SIG-M5 (cell line): ENCODE measurements at places on chromosomes 7 and 10.

DNA sequence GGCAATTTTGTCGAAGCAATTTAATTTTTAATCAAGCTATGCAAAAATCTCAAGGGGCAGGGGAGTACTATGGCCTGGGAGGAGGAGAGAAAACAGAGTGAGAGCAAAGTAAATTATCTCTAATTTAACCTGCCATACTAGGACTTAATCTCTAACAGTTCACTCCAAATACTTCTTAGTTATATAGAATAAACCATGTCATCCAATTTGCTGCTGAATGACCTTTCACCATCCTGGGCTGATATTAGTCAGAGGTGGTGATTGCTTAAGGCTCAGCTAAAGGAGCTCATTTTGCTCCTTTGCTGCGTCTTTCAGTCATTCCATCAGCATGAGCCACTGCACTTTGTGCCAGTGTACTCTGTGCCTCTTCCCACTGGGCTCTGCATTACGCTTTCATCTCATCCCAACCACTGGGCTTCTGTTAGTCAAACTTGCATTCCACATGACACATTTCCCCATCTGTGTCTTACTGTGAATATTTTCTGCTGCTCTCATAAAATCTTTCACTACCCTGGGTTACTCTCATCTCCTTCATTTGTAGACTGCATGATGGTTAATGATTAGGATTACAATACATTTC, 84.3 kb downstream of the CD36 start:
- no peak for DNase-seq

DNA sequence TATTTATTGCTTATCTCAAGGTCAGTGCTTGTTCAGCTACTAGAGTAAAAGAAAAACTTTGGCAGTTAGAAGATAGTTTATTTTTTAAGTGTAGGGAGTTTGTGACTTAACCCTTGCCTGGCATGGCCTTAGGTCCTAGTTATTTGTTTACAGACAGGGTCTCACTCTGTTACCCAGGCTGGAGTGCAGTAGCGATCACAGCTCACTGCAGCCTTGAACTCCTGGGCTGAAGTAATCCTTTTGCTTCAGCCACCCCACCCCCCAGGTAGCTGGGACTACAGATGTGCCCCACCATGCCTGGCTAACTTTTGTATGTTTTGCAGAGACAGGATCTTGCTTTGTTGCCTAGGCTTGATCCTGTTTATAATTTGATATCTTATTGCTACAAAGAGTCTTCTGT, 4.2 kb downstream of the ANLN start:
- DNase-seq: no peak

- DNase-seq: no peak
These were observed 118.8 kb downstream of the RSU1 start for GRCh38 chr10:16698461-16698860.

- no peak for DNase-seq
These were observed 56.1 kb downstream of the SLIT1 start for GRCh38 chr10:97129666-97130065.

DNA sequence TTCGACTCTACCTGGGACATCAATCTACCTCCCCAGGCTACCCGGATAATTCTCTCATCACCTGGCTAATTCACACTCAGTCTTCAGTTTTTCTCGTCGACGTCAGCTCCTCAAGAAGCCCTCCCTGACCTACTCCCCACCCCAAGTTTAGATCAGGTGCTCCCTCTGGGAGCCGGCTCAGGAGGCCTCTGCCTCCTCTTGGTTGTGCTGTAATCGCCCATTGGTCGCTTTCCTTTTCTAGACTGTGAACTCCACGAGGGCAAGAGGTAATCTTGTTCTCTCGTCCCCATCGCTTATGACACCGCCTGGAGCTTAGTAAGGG, 461 bp upstream of the WIPF3 start:
- no peak for DNase-seq

DNA sequence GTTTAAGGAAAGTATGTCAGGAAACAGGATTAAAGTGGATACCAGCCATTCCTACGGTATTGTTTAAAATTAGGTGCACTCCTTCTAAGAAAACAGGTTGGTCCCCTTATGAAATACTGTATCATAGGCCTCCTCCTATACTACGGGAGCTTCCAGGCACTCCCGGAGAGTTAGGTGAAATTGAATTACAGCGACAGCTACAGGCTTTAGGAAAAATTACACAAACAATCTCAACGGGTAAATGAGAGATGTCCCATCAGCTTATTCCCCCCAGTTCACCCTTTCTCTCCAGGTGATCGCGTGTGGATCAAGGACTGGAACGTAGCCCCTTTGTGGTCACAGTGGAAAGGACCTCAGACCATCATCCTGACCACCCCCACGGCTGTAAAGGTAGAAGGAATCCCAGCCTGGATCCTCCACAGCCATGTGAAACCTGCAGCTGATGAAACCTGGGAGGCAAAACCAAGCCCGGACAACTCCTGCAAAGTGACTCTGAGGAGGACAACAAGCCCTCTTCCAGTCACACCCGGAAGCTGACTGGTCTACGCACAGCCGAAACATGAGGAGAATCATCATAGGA, 25.1 kb upstream of the GHITM start:
- DNase-seq: no peak

GRCh38 chr7:129385116-129385515, 49.1 kb upstream of the STRIP2 start:
- no peak for DNase-seq

- no peak for DNase-seq
These were observed 1.6 kb downstream of the SFMBT2 start for GRCh38 chr10:7409045-7409731.

- no peak for DNase-seq
These were observed 592.9 kb downstream of the DNAJB6 start for GRCh38 chr7:157929671-157930070.

- no peak for DNase-seq
These were observed 432.0 kb downstream of the ATRNL1 start for GRCh38 chr10:115525141-115525540.

DNA sequence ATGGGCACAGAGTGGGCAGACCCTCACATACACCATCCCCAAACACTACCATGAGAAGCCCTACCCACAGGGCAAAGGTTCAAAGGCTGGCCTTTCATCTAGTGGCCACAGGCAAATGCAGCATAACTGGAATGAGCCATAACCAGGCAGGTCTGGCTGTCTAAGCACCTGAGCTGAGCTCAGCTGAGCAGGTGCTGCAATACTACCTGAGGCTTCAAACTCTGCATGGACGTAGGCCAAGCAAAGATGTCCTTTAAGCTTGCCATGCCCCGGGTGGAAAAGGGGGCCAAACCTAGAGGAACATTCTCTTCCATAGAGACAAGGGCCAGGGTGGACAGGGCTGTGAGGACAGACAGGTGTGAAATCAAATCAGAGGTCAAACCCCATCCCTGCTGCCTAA, 65.3 kb upstream of the CAMK2B start:
- no peak for DNase-seq

- DNase-seq: no peak
These were observed 44.3 kb upstream of the CABCOCO1 start for GRCh38 chr10:61618388-61618961.

DNA sequence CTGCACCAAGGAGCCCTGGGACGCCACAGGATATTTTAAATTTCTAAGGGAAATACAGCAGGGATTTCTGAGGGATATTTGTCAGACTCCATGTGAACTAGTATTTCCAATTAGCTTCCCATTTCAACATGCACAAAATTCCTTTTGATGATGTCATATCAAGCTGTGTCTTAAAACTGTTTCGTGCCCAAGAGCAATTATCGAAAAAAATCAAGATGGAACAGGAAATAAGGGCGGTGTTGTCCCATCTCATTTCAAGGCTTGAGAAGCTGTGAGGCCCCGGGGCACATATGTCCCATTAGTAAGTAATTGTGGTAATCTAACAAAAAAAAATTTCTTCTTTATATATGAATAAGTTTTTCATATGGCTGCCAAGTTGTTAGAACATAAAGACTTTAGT, 47.4 kb downstream of the PPP1R17 start:
- DNase-seq: no peak

DNA sequence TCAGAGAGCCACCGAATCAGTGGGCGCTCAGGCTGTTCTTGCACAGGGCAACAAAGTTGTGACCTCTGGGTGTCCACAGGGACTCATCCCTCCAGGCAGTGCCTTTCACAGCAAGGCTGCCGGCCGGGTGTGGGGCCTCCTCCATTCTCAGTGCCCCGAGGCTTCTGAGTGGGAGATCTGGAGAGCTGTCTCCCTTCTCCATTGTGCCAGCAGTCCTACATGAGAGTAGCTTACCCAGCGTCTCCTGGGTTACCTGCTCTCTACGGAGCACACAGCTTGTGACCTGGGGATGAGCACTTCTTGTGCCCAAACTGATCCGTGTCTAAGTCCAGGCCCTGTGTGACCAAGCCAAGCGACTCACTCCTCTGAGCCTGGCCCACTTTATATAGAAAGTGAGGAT, 240.9 kb upstream of the GRB10 start:
- no peak for DNase-seq

GRCh38 chr10:125060826-125061556, 99.4 kb downstream of the CTBP2 start:
- no peak for DNase-seq

GRCh38 chr7:42227541-42227935, 9.5 kb downstream of the GLI3 start:
- no peak for DNase-seq

DNA sequence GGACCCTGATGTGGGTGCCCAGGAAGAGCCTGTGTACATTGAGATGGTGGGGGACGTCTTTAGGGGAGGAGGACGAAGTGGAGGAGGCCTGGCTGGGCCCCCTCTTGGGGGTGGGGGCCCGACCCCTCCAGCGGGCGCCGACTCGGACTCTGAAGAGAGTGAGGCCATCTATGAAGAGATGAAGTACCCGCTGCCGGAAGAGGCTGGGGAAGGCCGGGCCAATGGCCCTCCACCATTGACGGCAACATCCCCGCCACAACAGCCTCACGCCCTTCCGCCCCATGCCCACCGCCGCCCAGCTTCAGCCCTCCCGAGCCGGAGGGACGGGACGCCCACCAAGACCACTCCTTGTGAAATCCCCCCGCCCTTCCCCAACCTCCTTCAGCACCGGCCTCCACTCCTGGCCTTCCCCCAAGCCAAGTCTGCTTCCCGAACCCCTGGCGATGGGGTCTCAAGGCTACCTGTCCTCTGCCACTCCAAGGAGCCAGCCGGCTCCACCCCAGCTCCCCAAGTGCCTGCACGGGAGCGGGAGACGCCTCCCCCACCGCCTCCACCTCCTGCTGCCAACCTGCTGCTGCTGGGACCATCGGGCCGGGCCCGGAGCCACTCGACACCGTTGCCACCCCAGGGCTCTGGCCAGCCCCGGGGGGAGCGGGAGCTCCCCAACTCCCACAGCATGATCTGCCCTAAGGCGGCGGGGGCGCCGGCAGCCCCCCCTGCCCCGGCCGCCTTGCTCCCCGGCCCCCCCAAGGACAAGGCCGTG, 4.8 kb downstream of the NYAP1 start:
- no peak for DNase-seq

DNA sequence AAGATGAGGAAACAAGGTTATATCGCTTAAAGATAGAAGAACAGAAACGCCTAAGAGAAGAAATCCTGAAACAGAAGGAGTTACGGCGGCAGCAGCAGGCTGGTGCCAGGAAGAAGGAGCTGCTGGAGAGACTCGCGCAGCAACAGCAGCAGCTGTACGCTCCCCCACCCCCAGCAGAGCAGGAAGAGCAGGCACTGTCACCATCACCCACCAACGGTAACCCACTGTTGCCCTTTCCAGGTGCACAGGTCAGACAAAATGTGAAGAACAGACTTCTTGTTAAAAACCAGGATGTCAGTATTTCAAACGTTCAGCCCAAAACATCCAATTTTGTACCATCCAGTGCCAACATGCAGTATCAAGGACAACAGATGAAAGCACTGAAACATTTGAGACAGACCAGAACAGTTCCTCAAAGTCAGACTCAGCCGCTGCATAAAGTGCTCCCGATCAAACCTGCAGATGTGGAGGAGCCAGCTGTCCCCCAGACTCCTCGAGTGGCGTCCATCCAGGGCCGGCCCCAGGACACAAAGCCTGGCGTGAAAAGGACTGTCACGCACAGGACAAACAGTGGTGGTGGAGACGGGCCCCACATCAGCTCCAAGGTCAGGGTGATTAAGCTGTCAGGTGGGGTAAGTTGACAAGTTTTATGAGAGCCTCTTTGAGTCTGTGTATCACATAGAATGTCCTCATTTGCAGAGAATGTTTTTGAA, 67.1 kb downstream of the SHH start:
- no peak for DNase-seq

GRCh38 chr7:106484562-106484961, 176.4 kb downstream of the CCDC71L start:
- no peak for DNase-seq

DNA sequence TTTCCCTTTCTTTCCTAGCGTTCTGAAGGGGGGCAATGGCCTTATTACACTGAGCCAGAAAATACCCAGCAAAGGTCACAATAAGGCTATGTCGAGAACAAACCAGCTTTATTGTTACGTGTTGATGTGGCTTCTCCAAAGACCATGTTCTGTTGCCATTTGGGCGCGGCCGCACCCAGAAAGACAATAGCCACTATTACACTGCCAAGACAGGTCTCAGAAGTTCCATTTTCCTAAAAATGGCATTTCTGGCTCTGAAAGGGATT, 77.8 kb downstream of the PROSER2 start:
- DNase-seq: no peak

- no peak for DNase-seq
These were observed 74.6 kb upstream of the FRMD4A start for GRCh38 chr10:14405076-14406065.

DNA sequence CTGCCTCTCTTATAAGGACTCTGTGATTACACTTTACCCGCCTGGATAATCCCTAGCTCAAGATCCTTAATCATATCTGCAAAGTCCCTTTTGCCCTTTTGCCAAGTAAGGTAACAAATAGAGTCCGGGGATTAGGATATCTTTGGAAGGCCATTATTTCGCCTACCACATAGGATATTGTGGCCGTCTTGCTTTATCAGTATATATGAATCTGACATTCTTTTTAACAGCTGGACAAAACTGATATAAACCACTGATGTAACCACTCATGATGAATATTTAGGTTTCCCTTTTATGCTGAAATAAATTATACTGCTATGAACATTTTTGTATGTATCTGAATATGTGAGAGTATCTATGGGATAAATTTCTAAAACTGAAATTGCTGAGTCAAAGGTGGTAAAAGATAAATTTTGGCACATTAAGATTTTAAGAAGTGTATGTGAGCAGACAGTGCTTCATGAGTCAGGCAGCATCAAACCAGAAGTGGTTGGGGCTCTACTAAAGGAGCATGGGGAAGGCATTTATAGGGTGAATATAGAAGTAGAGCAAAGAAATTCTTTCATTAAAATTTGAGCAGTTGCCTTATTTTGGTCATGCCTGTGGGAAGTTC, 44.7 kb downstream of the AVL9 start:
- no peak for DNase-seq

DNA sequence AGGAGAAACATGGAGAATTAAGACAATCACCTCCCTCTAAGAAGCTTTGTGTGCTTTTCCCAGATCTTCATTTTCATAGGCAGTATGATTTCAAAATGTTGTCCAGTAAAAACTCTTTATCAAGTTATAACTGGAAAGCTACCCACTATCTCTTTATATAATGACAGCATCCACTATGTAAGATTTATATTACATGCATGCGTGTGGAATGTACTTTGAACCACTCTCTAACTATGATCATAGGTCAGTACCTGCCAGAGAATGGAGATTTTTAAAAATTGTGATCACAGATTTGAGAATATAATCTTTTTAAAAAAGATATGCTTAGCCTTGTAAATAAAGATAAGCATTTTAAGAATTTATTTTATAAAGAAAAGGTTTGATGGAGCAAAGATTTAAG, 17.9 kb downstream of the PAPSS2 start:
- no peak for DNase-seq
